Stimulated activated CD8-positive, alpha-beta memory T cell treated with anti-CD3 and anti-CD28 coated beads, Interleukin-7, amount 100 ng/mL, for 1 hour (primary cell): ENCODE measurements at places on chromosomes 7 and 10.

DNA sequence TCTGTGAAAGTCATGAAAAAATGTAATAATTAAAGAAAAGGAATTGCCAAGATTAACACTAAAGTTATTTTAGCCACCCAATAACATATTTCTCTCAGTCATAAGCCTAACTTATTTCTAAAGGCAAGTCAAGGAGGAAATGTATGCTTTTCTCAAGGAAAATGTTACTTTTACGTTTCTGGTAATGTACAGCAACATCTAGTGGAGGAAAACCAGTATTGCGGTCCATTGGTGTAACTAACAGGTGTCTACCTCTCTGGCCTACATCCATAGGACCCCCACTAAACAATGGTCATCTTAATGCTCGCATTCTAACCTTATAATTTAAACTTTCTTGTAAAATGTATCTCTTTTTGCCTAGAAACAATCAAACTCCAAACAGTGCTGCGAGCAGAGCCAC lies 437.5 kb downstream of the KIF20B start:
- DNase-seq = no peak

DNA sequence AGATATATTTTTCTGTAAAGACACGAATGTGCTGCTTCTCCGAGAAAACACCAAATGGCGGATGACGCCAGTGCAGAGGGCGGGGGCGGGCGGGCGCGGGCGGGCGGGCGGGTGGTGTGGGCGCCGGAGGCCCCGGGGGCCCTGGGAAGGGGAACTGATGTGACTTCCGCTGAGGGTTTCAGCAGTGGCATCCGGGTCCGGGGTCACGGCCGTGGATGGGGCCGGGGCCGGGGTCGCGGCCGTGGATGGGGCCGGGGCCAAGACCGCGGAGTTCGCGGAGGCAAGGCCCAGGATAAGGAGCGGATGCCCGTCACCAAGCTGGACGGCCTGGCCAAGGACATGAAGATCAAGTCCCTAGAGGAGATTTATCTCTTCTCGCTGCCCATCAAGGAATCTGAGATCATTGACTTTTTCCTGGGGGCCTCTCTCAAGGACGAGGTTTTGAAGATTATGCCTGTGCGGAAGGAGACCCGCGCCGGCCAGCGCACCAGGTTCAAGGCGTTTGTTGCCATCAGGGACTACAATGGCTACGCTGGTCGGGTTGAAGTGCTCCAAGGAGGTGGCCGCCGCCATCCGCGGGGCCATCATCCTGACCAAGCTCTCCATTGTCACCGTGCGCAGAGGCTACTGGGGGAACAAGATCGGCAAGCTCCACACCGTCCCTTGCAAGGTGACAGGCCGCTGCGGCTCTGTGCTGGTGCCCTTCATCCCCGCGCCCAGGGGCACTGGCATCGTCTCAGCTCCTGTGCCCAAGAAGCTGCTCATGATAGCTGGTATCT lies 20.3 kb upstream of the IGF2BP3 start:
- no peak for DNase-seq

DNA sequence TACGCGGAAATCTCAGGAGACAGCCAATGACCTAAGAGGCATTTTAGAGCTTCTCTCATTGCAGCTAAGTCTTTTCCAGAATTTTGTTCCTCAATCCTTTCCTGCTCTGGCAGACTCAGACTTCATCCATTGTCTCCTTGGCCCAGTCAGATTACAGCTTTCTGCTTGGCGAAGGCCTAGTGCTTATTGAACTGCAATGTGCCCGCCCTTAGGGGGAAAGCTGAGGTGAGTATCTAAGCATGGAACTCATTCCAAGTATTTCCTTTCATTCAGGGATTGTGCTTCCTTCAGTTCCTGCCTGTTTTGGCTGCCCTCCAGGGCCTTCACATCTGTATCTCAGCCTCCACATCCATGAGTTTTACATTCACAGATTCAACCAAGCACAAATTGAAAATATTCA lies 37.5 kb downstream of the PRLHR start:
- no peak for DNase-seq

DNA sequence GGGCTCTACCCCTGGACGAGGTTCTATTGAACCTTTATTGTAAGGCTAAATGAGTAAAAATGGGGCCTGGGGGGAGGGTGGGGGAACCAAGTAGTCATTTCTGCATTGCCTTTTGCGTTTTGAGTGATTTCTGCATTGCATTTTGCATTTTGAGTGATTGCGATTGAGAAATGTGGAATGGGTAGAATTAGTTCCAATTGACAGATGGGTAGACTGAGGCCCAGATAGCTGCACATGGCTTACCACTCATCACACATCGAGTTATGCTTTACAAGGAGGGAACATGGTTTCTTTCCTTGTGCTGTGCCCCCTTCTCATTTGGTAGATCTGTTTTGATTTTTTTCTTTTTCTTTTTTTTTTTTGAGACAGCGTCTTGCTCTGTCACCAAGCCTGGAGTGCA lies 858.7 kb downstream of the TYW1 start:
- DNase-seq = no peak

DNA sequence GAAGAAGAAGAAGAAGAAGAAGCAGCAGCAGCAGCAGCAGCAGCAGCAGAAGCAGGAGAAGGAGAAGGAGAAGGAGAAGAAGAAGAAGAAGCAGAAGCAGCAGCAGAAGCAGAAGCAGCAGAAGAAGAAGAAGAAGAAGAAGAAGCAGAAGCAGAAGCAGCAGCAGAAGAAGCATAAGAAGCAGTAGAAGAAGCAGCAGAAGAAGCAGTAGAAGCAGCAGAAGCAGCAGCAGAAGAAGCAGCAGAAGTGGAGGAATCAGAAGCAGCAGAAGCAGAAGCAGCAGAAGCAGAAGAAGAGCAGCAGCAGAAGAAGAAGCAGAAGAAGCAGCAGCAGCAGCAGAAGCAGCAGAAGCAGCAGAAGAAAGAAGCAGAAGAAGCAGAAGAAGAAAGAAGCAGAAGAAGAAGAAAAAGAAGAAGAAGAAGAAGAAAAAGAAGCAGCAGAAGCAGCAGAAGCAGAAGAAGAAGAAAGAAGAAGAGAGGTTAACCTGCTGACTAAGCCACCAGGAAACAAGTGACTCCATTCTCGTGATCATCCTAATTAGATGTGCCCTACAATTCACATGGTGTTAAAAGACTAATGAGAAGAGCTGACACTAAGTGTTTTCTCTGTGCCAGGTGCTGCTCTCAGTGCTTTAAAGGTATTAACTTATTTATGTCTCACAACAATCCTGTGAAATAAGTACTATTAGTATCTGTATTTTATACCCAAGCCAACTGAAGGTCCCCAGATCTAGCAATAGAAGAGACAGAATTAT lies 11.6 kb downstream of the CDNF start:
- no peak for DNase-seq

DNA sequence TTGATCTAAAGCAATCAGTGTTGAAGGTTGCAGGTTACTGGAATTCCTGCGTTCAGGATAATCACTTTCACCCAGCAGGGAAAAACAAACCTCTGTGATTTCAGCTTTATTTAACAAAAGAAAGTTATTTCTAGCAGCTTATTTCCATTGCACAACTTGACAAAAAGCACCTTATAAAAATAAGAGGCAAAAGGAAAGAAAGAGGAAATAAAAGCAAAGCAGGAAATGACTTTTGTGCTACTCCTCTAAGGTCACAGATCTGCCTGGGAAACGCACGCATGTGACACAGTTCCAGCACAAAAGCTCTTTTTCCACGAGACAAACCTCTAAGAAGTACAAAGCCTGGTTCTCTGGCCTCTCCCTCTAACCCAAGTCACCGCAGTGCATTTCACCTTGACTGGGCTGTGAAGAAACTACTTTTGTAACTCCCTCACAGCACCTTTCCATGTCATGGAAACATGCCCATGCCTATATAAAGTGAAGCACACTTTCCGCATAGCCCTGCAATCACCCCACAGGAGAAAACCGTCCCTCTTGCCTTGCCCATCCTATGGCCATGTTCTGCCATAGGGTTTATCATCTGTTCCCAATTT lies 870 bp downstream of the ANK3 start:
- DNase-seq = no peak
